Pulmonary artery endothelial cell (primary cell): ENCODE measurements at places on chromosomes 13 and 19. TPM values are rescaled to one million over a fixed set of nuclear protein-coding genes. Genes with fewer than 3 reads are reported as not detected.

The ZNF816 gene
- total RNA-seq = 6.2 and 11.6 TPM in 2 replicates

The GRAMD1A gene
- total RNA-seq = 43.0 and 46.6 TPM in 2 replicates

The DNMT1 gene
- total RNA-seq = 39.4 and 61.7 TPM in 2 replicates

The ANGPTL4 gene
- total RNA-seq = 4.3 and 13.2 TPM in 2 replicates

The ZNF492 gene
- total RNA-seq = 0.07 TPM in 2 replicates

The ANO8 gene
- 2.0 and 4.1 TPM in 2 replicates for total RNA-seq

The KLK12 gene
- not detected in 2 replicates for total RNA-seq

The OR7A5 gene
- not detected in 2 replicates for total RNA-seq

The GPR12 gene
- total RNA-seq = not detected in 2 replicates

DNA sequence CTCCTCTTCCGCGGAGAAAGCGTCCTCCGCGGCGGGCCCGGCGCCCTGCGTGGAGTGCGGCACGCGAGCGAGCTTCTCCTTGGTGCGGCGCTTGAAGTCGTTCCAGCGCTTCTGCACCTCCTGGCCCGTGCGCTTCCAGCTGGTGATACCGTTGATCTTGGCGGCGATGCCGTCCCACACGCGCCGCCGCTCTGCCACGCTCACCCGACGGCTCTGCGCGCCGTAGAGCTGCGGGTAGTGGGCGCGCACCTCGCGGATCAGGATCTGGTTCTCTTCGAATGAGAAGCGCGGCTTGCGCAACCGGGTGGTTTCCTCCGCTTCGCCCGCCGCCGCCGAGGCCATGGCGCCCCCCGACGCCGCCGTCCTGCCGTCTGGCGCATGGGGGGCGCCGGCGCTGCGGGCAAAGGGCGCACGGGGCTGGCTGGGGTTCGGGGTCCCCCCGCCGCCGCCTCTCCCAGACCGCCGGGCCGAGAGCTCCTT is 941 bp downstream of the MYPOP start:
- no peak for DNase-seq

DNA sequence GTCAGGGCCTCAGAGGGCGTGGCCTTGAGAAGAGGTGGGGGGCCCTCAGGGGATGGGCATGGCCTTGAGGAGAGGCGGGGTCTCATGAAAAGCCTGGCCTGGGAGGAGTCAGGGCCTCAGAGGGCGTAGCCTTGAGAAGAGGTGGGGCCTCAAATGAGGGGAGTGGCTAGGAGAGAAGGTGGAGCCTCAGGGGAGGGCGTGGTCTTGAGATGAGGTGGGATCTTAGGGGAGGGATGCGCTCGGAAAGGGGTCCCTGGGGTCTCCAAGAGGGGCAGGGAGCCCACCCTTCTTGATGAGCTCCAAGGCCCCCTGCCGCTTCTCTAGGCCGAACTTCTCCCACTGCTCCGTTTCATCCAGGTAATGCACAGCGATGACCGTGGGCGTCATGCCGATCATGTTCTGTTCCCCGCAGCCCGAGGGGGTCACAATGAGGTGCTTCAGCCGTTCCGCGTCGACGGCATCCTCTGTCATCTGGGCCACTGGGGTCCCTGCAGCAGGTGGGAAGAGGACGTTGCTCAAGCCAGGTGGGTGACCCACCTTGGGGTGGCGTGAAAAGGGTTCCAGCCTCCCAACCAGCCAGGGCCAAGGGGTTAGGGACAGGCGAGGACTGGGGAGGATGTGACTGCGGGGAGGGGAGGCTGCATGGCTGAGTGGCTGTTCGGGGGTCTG is 24.3 kb upstream of the TNFSF14 start:
- DNase-seq = no peak

- no peak for DNase-seq
Observed at GRCh38 chr19:2043251-2043641, 7.8 kb downstream of the MKNK2 start.

GRCh38 chr13:66859934-66860877 is 369.9 kb downstream of the PCDH9 start:
- no peak for DNase-seq

DNA sequence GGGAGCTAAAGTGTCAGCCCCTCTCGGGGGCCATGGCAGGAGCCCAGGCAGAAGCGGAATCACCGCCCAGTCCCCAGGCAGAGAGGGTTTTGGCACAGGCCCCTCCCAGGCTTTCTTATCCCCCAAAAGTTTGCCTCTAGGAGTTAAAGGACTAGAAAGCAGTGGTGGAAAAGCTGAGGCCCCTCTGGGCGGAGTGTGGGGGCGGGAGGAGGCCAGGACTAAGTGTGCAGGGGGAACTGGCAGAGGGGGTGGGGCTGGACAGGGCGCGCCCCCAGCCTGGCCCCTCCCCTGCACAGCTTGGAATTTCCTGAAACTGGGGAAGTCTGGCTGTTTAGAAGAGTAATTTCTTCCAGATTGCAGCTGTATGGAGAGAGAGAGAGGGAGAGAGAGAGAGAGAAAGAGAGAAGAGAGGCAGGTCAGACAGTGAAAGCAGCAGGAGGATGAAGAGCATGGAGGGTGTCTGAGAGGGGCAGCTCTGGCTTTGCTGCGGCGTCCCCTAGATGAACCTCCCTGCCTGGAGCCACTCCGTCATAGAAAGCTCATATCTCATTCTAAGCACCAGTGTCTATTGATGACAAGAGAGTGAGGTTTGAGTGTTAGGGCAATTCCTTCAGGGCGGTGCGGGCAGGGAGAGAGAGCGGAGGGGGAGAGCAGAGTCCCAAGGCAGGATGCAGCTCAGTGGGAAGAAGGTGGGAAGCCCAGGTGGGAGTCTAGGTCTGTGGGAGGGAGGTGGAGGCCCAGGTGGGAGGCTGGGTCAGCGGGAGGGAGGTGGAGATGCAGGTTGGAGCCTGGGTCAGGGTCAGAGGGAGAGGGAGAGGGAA is at the start of gene CDC42EP5:
CDC42EP5 (minus strand) TSS at position 226 of the 821 bp plus-strand sequence. CDS start 7,749 bp downstream, outside the sequence.
- DNase-seq = peak; percentile 69

- no peak for DNase-seq
Observed at GRCh38 chr19:38674388-38675171, 27.1 kb downstream of the ACTN4 start.

GRCh38 chr13:110637275-110637674 is 21.9 kb downstream of the NAXD start:
- DNase-seq = no peak

DNA sequence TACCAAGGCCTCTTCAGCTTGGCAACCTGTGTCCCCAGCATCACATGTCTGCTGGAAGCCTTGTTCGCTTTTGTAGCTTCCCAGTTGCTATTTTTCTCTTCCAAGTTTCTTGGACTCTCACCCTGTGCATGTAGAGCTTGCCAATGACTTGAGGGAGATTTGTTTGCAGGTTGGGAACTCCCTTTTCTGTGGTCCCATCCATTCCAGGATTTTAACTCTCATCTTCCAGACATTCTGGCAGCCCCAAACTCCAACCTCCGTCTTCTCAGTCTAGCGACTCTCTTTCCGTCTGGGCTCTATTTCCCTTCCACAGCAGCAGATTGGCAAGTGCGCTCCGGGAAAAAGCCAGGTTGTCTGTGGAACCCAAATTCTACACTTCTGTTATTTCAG is 9.0 kb downstream of the PLAUR start:
- DNase-seq = no peak

GRCh38 chr13:42656161-42656560 is 82.2 kb downstream of the TNFSF11 start:
- no peak for DNase-seq

- no peak for DNase-seq
Observed at GRCh38 chr13:93180356-93180969, 46.1 kb upstream of the GPC6 start.

GRCh38 chr19:14516746-14517438 is 1.3 kb downstream of the DNAJB1 start:
- no peak for DNase-seq

DNA sequence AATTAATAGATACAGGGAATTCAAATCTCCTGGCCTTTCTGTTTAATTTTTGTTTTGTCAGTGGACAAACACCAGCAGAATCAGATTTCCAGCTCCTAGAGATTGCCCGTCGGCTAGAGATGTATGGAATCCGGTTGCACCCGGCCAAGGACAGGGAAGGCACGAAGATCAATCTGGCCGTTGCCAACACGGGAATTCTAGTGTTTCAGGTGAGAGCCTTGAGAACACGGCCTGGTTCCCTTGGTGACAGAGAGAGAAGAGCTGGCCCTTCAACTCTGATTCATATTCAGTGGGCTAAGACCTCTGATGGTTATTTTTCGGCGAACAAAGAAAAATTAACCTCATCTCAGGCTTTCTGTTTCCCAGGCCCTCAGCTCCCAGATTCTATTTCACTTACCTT is 191.3 kb downstream of the STK24 start:
- no peak for DNase-seq

DNA sequence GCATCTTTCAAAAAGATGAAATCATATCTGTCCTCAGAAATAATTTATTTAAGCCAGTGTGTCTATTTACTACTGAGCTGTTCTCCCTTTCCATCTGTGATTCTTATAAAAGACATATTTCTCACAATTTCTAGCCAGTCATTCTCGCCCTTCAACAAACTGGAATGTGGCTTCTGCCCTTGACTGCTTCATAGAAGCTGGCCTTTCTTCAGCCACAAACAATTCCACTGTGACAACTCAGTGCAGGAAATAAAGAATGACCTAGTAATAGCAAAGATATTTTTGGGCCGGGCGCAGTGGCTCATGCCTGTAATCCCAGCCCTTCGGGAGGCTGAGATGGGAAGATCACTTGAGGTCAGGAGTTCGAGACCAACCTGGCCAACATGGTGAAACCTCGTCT is 655.5 kb downstream of the PCDH9 start:
- no peak for DNase-seq

DNA sequence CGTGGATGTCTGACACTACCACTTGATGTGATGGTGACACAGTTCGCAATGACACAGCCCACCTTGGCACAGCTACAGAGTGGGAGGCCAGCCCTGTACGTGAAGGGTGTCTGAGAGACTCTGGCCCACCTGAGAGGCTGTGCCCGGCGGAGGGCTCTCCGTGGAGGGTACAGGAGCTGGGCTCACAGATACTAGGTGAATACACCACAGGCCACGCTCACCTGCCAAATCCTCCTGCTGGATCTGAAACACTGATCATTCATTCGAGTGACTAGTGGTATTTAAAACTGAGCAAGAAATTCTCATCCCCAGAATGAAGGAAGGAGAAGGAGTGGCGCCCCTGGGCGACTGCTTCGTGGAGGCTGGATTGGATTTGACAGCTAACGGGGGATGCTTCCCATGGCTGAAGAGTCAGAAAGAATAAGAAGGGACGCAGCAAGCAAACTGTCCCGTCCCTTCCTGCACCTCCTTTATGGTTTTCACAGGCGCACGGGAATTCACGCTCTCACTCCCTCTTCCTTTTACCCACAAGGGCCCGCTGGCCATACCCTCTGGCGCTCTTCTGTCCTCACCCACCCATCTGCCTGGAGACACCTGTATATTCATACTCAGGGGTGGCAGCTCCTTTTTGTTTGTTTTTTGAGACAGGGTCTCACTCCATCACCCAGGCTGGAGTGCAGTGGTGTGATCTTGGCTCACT is 25.0 kb downstream of the CEBPG start:
- DNase-seq = no peak

- DNase-seq = no peak
Observed at GRCh38 chr13:97526556-97526955, 92.6 kb downstream of the RAP2A start.

- DNase-seq = no peak
Observed at GRCh38 chr19:34254698-34255432, 511 bp downstream of the GARRE1 start.

- DNase-seq = no peak
Observed at GRCh38 chr13:99751517-99752199, 219.9 kb downstream of the ZIC5 start.

DNA sequence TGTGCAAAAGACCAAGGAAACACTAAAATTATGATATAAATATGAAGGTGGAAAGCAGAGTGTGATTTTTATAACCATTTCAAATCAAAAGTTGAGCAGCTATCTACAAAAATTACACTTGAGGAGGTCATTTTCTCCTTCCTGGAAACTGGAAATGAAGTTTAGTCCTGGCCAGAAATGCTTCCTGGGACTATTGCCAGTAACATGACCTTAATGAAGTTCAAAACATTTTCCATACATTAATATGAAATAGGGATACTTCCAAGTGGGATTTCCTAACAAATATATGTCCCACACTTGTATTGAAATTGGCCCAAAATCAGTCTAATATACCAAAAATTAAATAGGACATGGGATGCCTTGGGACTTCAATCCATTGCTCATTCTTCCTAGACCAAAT is 1556.8 kb upstream of the MIR17HG start:
- DNase-seq = no peak

- no peak for DNase-seq
Observed at GRCh38 chr19:4007836-4008539, 452 bp downstream of the PIAS4 start.

GRCh38 chr13:99639126-99639525 is 137.9 kb downstream of the TM9SF2 start:
- no peak for DNase-seq

- no peak for DNase-seq
Observed at GRCh38 chr13:61275251-61275650, 140.4 kb downstream of the PCDH20 start.

- DNase-seq = no peak
Observed at GRCh38 chr13:83100237-83100636, 782.0 kb downstream of the SLITRK1 start.
